ENCODE measurements at places on chromosomes 1 and 21.

DNA sequence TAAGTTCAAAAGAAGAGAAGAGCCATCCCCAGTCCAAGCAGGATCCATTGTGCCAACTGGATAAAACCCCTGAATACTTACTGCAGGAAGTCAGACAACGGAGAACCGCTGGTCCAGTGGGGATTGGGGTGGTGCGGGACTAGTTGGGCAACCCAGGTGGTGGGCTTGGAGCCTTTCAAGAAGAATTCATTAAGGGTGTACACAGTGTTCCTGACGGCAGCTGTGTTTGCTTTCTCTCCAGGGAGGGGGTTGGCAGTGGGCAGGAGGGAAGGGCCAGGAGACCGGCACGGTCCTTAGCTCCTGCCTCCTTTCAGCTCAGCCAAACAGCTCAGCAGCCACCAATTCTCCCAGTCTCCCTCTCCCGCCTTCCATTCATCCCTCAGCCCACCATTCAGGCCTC, 7.1 kb upstream of the CDK18 start:
- DNase-seq = no peak

DNA sequence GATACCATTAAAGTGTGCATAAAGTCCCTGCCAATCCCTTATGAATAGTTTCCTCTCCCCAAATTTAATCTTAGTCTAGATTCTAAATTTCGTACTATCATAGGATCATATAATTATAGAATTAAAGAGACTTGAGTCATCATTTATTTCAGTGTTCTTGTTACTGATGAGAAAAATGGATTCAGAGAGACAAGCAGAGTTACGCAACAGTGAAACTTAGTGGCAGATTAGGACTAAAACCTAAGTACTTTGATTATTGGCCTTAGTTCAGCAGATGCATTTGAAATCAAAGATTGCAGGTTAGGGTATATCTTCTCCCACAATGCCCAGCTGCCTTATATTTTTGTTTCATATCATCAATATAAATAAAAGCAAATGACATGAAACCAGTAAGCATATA, 843 bp upstream of the KRTAP19-7 start:
- no peak for DNase-seq

DNA sequence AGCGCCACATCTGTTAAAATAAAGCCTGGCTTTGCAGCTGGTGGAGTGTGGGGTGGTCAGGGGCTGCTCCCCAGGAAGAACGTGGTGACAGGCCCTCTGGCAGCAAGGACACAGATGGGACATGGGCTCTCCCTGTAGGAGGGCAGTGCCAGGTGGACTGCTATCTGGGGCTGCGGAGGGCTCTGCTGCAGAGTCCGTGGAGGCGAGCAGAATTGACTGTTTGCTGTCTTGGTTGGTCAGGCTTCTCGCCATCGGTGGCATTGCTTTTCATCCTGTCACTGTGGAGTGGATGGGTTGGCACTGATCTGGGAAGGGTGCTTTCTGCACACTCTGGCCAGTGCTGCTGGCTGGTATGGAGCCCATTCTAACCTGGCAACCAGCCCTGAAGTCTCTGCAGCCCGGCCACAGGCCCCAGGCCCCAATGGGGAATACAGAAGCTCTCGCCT, 103.0 kb downstream of the LAMC2 start:
- DNase-seq = no peak

DNA sequence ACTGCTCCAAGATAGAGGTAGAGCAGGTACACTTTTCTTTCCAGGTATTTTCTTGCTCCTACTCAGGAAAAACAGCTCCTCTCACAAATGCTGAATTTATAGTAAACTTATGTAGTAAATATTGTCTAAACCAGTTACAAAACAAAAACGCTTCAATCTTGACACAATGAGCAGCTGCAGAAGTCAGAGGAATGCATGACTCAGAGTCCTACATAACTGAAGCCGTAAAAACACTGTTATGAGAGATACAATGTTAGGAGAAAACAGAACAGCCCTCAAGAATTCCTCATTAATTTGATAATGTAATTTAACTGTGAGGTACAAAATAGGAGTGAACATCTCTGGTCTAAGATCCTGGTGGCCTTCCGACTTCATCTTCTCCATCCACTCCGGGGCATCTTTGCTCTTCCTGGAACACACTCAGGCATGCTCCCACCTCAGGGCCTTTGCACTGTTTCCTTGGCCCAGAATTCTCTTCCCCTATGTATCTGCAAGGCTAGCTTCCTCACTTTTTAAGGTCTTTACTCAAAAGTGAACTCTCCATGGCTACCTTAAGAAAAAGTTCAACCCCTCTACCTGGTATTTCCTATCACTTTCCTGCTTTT, 138.5 kb downstream of the SLC45A1 start:
- peak; percentile 76 for DNase-seq

DNA sequence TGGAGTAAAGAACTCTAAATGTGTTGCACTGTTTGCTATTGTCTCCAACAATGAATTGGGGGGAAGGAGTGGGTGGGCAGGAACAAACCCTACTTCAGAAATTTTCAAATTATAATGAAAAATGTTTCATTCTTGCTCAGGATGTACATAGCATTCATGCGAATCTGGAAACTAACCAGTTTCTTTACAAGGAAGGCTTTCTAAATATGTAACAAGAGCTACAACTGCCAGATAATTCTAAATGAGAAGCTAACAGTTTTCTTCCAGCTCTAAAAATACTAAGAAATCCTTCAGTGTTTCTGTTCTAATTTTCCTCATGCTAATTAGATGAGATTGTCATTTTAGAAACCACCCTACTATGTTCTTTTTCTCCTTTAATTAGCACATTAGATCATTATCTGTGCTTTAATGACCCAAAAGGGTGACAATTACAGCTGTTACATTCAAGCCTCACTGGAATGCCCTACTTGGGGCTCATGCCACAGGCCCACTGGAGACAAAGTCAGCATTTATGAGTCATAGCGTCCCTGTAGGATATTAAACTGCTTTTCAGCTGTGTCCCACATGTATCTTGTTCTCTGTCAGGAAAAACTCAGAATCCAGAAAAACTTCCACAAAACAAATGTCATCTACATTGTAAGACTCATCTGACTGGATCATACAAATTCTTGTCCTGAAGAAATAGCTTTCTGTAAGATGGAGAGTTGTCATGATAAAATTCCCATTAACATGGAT, 804.6 kb upstream of the CXADR start:
- peak; percentile 8 for DNase-seq

GRCh38 chr1:9890224-9890731, 19.8 kb downstream of the CTNNBIP1 start:
- peak; percentile 96 for DNase-seq

DNA sequence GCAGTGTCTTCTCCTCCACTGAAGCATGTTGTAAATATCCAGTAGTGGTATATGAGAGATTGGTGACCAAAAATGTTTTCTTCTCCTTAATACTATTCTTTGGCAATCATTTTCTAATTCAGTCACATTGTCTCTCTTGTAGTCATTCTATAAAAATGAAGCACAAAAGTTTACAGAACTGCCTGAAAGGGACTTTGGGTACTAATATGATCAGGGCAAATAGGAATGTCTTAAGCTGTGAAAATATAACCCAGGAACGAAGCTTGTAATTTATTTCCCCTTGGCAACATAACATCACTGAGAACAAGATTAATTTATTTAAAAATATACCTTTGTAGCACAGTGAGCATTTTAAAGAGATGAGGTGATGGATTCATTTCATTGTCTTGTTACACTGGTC, 4.9 kb downstream of the B3GALT2 start:
- no peak for DNase-seq

DNA sequence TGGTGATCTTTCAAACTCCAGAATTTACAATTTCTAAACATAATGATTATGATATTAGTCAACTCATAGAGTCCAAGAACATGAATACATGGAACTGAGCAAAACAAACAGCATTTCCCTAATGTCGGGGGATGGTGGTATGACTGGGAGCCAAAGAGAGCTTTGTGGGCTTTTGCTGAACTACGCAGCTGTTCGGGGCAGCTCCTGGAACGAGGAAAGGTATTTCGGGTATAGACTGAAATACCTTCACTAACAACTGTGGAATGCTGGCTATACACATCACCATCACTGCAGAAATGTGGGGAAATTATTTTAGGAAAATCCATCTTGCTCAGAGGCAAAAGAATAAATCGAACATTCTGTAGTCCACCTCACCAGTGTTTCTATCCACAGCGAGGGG, 30.2 kb upstream of the VPS26C start:
- DNase-seq = no peak

GRCh38 chr1:54347261-54347954, 58.8 kb downstream of the SSBP3 start:
- DNase-seq = no peak

Measured in HCEC 1CT (cell line).